ENCODE measurements at places on chromosomes 6 and 20.

GRCh38 chr6:158366363-158366762, 54.1 kb downstream of the TULP4 start:
- DNase-seq, result no peak

DNA sequence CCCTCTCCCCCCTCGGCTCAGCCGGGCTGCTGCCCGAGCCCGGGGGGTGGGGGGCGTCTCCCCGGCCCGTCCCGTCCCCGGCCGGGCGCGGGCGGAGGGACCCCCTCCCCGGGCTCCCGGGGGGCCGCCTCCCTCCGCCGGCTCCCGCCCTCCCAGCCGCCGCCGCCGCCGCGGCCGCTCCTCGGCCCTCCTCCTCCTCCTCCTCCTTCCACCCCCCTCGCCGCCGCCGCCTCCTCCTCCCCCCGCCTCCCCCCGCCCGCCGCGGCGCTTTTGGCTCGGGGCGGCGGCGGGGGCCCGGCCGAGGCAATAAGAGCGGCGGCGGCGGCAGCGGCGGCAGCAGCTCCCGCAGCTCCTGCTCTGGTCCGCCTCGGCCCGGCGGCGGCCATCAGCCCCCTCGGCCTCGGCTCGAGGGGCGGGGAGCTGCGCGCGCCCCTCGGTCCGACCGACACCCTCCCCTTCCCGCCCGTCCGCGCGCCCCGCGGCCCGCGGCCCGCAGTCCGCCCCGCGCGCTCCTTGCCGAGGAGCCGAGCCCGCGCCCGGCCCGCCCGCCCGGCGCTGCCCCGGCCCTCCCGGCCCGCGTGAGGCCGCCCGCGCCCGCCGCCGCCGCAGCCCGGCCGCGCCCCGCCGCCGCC, 38.7 kb downstream of the GNAS start:
- DNase-seq, result peak; percentile 59

DNA sequence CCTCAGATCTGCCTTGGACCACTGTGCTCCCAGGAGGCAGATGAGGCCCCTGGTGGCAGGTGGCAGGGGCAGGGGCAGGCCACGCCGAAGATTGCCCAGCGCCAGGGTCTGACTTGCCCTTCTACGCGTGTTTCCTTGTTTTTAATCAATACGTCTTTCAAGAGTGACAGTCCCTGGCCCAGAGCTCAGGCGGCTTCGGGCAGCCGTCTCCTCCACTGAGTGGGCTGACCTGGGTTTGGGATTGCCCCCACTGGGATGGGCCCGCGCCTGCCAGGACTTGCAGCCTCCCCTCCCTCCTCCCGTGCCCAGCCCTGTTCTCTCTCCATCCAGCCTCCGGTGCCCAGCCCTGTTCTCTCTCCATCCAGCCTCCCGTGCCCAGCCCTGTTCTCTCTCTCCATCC, 21.2 kb downstream of the FRMD1 start:
- no peak for DNase-seq

DNA sequence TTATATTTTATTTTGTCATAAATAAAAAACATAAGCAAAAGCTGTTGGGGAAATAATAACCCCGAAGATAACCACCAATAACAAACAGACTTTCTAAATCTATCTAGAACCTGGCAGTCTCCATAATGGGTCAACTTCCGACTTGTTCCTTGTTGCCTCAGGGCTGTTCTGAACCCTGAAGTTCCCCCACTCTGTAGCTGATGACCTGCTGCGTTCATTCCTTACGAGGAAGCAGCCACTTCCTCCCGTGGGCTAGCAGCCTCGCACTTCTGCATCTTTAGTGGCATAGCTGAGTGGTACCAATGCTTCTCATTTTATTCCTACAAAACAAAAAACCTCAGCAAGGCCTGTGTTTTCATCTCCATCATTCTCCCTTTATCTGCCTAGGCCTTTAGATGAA, 103.0 kb downstream of the PLEKHG1 start:
- no peak for DNase-seq

DNA sequence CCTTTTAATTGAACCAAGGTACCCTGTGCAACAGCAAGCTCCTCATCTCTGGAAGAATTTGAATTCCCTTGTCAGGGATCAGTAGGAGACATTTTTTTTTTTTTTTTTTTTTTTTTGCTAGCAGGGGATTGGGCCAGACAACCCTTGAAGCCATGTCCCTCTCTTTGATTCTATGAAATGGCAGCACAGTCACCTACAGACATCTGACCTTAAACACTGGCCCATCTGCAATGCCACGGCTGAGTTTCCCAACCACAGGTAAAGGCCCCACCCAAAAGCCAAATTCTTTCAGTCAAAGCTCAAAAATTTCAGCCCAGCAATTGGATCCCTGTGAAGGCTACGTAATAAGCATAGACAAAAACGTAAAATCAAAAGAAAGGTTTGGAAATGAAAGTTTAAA, 94.2 kb downstream of the FYN start:
- DNase-seq, result no peak

- no peak for DNase-seq
These were observed 163.4 kb upstream of the DEFB112 start for GRCh38 chr6:50213146-50213545.

DNA sequence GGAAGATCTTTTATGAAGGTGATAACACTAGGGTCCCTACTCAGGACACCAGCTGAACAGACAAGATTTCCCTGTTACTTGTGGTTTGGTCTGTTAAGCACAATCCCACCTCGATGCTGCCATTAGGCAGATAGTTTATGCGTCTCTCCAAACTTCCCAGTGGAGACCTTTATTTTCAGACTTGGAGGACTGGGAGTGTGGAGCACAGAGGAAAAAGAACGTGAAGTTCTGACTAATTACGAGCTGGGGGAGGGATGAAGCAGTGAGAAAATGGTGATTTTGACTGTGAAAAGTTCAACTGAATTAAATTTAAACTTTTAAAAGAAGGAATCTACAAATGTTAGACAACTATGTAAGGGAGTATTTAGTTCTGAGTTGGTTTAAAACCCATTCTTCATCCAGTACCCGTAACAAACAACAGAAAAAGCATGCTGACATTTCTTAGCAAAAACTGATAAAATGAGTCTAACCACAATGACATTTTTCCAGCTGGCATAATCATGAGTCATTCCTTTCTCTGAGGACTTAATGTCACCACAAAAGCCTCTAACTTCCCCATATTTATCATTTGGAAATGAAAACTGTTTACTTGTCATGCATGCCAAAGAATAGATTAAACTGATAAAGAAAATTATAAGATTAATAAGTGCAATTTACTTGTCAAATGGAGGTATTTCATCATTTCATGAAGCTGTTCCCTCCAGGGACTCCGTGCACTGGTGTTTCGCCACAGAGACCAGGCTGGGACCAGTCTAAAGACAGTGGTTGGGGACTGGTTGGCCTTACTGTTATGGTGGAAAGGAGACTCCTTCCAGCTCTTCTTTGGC, 113.3 kb upstream of the SSTR4 start:
- no peak for DNase-seq

DNA sequence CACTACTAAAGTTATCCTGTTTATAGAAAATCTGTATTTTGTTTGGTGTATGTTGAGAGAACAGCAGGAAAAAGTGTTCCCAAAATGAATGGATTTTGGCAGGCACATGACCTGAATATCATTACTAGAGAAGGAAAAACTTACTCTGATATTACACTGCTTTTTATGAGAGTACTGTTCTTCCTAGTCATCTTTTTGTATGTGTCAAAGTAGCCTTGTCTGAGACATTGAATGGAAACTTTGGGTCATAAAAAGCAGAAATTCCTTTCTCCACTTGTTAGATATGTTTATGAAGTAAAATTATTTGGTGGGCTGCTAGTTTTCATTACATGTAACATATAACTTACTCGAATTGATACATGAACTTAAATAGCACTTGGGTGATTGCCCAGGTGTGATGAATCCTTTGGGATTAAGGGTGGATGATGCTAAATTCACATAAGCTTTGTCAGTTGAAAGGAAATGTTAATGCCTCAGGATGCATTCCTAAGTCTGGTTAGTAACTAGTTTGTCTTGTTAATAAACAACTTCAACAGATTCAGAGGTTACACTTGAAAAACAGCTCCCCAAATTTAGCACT, 206.7 kb downstream of the CENPW start:
- DNase-seq, result no peak

DNA sequence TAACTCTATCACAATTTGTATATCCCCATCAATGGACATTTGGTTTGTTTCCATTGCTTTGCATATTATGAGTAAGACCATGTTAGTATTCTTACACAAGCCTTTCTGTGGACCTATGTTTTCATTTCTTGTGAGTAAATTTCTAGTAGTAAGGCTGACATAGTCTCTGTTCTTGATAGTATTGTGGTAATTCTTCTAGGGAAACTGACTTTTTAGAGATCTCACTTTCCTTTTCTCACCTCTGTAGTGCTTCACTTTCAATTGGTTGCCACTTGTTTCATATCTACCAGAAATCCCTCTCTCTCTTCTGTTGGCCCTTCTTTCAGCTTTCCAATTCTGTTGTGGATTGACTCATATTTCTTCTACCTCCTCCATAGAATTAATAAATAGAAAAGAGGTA, 8.5 kb downstream of the ISM1 start:
- no peak for DNase-seq

- DNase-seq, result no peak
These were observed 66.5 kb downstream of the NDUFAF5 start for GRCh38 chr20:13851279-13851678.

GRCh38 chr20:56395166-56395565, 2.7 kb downstream of the CSTF1 start:
- DNase-seq, result no peak

- DNase-seq, result no peak
These were observed 92.2 kb downstream of the SOBP start for GRCh38 chr6:107582086-107582485.

- no peak for DNase-seq
These were observed 56.2 kb upstream of the PREP start for GRCh38 chr6:105459049-105459448.

- DNase-seq, result no peak
These were observed 67.6 kb downstream of the ZNF831 start for GRCh38 chr20:59231124-59231804.

DNA sequence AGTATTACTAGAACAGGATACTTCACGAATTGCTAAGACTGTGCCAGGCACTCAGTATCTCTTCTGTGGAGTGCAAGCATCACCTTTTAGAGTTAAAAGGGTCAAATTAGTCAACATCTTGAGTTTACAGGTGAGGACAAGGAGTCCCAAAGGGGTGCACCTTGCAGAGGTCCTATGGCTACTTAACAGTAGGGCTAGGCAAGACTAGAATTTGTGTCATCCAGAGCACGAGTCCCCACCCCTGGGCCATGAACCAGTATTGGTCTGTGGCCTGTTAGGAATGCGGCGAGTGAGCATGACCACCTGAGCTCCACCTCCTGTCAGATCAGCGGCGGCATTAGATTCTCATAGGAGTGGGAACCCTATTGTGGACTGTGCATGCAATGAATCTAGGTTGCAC, 10.5 kb upstream of the DSTN start:
- DNase-seq, result no peak

DNA sequence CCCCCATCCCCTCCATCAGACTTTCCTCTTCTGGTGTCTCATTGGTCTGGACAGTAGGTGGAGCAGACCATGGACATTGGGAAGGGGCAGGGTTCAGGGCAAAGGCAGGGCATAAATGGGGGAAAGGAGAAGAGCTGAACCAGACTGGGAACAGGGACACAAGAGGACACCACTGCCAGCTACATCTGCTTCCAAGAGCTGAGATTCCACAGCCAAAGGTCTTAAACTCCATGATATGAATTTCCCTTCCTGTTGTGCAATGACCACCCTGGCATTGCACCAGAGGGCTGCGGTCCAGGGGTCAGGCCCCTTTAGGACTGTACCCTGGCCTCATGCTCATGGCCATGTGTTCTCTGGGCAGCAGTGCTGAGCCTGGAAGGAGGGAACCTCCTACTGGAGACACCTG, 137.9 kb downstream of the MAFB start:
- no peak for DNase-seq

Measured in neural crest cell (in vitro differentiated cells).